ENCODE measurements at places on chromosomes 2 and 18.

DNA sequence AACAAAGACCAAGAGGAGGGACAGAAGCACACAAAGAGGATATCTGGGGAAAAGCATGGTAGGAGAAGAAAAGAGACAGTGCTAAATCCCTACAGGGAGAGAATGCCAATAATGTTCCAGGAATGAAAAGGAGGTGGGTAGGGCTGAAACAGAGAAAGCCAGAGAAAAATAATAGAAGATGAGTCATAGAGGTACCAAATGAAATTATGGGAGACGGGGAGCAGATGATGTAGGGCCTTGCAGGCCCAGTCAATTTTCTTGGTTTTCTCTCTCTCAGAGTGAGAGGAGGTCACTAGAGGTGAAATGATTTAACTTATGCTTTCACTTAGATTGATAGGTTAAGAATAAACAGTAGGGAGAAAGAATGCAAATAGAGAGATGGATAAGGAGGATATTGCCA, 61.5 kb downstream of the RPRM start:
- DNase-seq, result no peak

- DNase-seq, result no peak
Measured at GRCh38 chr2:45541450-45541849, 69.6 kb downstream of the SRBD1 start.

GRCh38 chr2:195563857-195564512, 93.0 kb upstream of the SLC39A10 start:
- no peak for DNase-seq

GRCh38 chr18:63000839-63001238, 285.5 kb downstream of the PHLPP1 start:
- no peak for DNase-seq

DNA sequence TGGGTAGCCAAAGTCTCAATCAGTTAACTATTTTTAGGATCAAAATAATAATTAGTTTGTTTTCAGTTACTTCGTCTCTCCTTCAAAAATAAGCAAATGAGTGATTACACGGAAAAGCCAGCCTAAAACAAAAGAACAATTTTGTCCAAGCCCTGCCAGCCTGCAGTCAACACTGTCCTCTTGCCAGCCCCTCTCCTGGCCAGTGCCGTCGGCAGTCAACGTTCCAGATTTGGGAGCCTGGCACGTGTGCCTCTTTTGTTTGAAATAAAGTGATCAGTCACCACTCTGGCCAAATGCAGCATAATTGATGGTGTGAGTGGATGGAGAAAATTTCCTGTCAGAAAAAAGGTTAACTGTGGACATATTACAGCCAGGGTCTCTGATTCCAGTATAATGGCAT, 260.6 kb upstream of the SKOR2 start:
- no peak for DNase-seq

DNA sequence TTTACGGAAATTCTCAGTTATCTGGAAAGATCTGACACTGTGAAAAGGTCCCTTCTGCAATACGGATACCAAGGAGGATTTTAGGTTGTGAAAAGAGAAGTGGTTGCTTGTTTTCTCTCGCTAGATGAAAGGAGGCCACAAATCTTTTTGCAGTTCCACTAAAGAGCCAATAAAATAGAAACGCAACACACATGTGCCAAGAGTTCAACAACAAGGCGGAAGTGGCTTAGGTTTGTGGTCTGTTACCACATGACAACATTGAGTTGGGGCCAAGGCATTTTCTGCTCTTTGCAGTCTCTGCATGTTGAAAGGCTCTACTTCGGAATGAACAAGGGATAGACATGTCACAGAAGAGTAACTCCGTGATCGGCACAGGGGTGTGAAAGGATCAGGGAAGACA, 115.7 kb upstream of the OSR1 start:
- DNase-seq, result no peak

GRCh38 chr2:144015655-144016245, 504.2 kb downstream of the ZEB2 start:
- DNase-seq, result no peak

Measured in right atrium auricular region (tissue), 2 donors.